ENCODE measurements at places on chromosomes 5 and 9.
A peak's percentile ranks its signal among the peaks of the same experiment; 100 is the strongest.

GRCh38 chr9:123080444-123080843, 47.0 kb downstream of the GPR21 start:
- DNase-seq: no peak

DNA sequence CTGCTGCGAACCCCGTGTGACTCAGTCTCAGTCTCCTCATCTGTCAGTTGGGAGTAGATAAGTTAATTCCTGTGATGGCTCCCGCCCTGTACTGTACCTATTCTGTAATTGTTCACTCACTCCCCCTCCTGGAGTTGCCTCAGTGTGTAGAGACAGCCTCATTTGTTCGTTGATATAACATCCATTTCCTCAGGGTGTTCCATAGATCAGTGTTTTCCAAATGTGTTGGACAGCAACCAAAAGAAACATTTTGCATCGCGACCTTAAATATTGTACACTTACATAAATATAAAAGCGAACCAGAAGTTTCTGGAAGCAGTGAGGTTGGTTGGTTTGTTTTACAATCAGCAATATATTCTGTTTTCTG, 698 bp downstream of the NFX1 start:
- no peak for DNase-seq

GRCh38 chr5:146363161-146363874, 24.7 kb downstream of the POU4F3 start:
- no peak for DNase-seq

DNA sequence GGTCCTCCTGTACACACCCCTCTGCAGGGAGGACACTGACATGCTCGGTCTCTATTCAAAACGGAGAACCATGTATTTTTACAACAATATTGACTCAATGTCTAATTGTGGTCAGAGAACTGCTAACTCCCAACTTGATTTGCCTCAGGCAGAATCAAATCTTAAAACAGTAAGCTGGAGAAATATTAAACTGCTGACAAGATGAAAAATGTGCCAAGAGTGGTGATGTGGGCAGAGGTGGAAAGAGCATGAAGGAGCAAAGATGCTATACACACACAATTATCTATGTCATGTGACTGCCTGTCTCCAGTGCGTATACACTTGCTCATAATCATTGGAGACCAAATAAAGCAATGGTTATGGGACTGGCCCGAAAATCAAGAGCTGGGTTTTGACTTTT, 556.1 kb upstream of the ZNF608 start:
- no peak for DNase-seq

DNA sequence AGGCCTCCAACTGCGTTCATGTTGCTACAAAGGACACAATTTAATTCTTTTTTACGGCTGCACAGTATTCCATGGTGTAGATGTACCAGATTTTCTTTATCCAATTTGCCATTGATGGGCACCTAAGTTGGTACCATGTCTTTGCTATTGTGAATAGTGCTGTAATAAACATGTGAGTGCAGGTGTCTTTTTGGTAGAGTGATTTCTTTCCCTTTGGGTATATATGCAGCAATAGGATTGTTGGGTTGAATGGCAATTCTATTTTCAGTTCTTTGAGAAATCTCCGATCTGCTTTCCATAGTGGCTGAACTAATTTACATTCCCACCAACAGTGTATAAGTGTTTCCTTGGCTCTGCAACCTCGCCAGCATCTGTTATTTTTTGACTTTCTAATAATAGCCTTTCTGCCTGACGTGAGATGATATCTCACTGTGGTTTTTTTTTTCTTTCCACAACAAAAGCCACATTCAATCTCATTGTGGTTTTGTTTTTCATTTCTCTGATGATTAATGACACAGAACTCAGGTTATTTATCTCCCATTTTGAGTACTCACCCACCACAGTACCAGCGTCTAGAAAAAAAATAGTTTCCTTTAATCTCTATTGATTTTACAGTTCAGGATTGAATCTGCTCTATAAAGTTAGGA, 21.9 kb downstream of the ARRDC3 start:
- DNase-seq: peak; percentile 61

DNA sequence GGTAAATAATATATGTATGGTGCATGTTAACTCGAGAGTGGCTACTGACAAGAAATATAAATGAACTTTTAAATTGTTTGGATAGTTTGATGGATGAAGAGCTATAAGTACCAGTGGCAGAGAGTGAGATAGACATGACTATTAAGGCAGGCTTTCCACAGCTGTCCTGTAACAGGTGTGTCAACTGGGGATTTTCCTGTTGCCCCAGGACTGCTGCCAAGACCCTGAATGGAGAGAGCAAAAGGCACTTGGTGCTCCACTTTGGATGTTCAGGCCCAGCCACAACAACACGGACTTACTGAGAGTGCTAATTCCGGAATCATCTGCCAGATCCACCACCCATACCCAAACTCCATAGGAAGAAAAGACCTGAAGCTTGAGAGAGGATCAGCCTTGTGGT, 215.1 kb downstream of the SEC61B start:
- DNase-seq: no peak

GRCh38 chr5:82640916-82641315, 362.8 kb upstream of the RPS23 start:
- no peak for DNase-seq

DNA sequence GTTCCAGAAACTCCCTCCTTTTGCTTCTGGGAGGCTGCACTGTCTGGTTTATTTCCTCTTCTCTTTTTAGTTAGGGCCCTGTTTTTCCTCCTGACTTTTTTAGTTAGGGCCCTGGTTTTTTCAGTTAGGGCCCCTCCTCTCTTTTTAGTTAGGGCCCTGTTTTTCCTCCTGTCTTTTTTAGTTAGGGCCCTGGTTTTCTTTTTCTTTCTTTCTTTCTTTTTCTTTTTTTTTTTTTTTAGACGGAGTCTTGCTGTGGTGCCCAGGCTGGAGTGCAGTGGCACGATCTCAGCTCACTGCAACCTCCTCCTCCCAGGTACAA, 15.1 kb downstream of the GSN start:
- DNase-seq: no peak

DNA sequence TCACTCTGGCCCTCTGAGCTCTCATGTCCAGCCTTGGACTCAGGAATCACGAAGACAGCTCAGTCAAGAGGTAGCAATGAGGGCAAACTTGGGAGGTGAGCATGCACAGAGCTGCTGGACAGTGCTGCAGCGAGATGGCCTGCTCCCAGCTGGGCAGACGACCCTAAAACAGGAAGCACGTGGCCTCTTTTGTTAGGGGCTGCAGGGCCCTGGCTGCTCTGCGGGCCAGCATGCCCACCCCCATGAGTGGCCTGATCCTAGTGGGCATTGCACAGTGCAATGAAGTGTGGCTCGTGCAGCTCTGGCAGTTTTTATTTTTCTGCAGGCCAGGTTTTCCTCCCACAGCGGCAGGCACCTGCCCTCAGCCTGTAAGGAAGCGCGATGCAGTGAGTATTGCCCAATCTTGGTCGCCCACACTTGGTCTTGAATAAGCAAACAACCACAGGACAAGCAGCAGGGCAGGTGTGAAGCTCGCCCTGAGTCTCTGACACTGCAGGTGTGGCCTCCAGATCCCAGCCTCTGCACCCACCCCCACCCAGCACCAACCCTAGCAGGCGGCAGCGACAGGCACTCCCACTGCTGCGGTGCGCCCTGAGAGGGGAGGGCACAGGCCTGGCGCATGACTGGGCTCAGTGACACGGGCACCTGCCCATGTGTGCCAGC, 60.8 kb downstream of the SEMA4D start:
- peak; percentile 54 for DNase-seq

DNA sequence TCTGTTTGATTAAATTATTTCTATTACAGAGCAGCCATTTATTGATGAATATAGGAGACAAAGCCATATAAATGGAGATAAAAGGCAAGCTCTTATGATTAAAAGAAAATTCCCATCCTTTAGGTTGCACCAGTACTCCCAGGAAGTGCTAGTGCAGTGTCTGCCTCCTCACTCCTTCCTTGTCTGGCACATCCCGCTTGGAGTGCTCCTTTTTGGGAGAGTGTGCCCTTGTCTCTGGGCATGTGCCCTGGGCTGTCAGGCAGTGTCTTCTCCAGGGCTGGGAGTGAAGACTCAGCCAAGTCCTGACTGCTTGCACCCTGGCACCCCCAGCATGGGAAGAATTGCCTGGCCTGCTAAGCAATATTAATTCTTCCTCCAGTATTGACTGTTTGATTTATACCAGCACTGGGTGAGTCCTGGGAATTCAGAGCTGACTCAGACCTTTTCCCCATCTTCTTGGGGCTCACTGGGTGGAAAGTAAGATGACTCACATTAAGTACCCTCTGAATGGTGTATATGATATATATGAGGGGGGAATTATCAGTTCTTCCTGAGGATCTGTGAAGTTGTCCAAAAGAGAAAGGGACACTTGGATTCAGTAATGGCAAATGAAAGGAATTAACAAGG, 62.1 kb downstream of the ZSWIM6 start:
- no peak for DNase-seq

- DNase-seq: no peak
Measured at GRCh38 chr9:98804083-98804482, 3.4 kb upstream of the GALNT12 start.

GRCh38 chr9:3824581-3824980, 298.8 kb upstream of the RFX3 start:
- no peak for DNase-seq

DNA sequence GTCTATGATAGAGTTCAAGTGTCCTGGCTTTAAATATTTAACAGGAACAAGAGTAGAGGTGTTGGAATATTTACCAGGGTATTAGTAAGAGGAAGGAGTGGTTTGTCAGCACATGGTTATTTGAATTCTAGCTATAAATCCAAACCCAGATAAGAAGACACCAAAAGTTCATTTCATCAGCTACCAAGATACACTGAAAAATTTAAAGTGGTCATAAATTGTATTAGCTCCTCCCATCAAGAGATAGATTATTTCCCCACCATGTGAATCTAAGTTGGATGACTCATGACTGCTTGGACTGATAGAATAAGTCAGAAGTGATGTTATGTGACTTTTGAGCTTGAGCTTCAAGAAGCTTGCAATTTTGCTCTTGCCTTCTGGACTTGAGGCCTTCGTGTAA, 72.1 kb upstream of the GRAMD2B start:
- DNase-seq: no peak

- no peak for DNase-seq
Measured at GRCh38 chr5:137822158-137822764, 45.4 kb upstream of the MYOT start.

DNA sequence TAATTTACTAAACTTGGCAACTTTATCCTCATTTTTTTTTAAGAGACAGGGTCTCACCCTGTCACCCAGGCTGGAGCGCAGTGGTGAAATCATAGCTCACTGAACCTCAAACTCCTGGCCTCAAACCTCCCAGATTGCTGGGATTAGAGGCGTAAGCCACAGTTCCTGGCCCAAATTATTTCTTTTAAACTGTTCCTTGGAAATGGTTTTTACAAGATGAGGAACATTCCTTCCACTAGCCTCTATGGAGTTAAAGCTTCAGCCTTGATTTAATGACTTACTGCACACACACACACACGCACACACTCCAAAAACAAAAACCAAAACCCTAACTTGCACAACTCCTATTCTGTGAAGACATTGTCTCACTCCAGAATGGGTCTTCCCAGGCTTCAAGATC, 77.2 kb upstream of the TARS1 start:
- DNase-seq: no peak

- DNase-seq: no peak
Measured at GRCh38 chr5:109829331-109829730, 139.6 kb downstream of the MAN2A1 start.

GRCh38 chr5:1253456-1254105, 28.4 kb downstream of the SLC6A18 start:
- no peak for DNase-seq

GRCh38 chr5:177601577-177602457, 1.9 kb downstream of the B4GALT7 start:
- DNase-seq: no peak

DNA sequence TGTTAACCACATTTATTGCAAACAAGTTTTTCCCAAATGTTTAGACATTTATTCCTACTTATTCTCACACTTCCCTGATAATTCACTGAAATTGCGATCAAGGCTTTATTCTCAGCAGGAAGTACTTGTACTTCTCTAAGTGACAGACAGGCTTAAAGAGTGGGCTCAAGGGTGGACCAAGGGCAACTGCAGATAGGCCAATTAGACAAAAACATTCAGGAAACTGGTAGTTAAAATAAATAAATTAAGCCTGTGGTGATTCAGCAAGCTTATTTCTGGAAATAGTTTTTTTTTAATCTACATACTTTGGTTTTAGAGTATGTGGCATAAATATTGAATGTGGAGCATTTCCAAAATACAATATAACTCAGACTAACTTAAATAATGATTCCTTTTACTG, 136.1 kb downstream of the UGCG start:
- no peak for DNase-seq

GRCh38 chr9:118522093-118523028, 818.2 kb downstream of the TLR4 start:
- DNase-seq: peak; percentile 50

GRCh38 chr5:108966910-108967309, 219.2 kb downstream of the FER start:
- no peak for DNase-seq

DNA sequence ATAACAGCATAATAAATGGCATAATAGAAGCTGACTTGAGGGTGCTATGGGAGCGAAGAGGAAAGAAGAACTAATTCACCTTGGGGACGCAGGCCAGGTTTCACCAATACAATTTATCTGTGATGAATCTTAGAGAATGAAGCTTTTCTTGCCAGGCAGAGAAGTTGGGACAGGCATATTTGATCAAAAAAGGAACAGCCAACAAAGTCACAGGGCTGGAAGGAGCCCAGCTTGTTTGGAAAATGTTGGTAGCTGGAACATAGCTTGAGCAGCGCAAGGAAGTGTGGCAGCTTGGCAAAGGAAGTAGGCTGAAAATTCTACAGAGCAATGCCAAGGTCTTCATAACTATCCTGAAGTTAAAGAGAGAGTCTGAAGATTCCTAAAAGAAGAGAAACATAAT, 181.5 kb upstream of the OR13F1 start:
- no peak for DNase-seq

- no peak for DNase-seq
Measured at GRCh38 chr5:68762201-68762600, 331.6 kb upstream of the SLC30A5 start.

Measured in activated CD4-positive, alpha-beta T cell treated with anti-CD3 and anti-CD28 coated beads, Interleukin-2, amount 50 U/mL, for 16 hours (primary cell).